ENCODE measurements at places on chromosomes 4 and X.

DNA sequence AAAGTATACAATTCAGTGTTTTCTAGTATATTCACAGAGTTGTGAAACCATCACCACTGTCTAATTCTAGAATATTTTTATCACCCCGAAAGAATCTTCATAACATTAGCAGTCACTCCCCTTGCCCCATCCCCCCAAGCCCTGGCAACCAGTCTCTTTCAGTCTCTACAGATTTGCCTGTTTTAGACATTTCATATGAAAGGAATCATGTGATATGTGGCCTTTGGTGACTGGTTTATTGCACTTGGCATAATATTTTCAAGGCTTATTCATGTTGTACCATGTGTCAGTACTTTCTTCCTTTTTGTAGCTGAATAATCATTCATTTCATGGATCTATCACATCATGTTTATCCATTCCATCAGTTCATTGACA is 371.7 kb downstream of the AFF2 start:
- peak; percentile 53 for DNase-seq

GRCh38 chr4:15149839-15150592 is 147.7 kb downstream of the CPEB2 start:
- DNase-seq, result peak; percentile 83

DNA sequence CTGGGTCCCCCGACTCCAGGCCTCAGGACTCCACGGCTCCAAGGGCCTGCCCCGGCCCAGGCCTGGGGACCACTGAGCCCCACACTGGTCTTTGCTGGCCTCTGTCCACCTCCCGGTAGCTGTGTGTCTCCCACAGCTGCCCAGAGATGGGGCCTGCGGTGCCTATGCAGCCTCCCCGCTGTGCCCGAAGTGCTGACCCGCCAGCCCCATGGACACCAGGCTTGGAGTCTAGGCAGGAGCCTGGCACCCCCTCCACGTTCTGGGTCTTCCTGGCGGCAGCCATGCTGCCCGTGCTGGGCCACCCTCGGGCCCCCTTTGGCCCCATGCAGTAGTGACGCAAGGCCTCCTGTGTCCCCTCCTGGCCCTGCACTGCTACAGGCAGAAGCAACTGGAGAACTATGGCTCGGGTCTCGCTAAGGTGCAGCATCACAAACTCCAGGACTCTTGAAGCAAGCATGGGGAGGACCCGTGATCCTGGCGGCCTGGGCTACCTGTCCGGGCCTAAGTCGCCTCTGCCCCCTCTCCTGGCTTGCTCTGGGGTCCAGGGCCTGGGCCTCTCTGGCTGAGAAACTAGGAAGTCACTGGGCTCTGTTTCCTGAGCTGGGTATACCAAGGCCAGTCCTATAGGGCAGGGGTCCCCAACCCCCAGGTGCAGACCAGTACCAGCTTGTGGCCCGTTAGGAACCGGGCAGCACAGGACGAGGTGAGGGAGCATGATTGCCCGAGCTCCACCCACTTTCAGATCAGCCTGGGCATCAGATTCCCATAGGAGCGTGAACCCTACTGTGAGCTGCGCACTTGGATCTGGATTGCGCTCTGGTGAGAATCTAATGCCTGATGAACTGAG is 917 bp downstream of the MYL5 start:
- no peak for DNase-seq

GRCh38 chrX:82224961-82225360 is 1023.1 kb downstream of the SH3BGRL start:
- no peak for DNase-seq

- no peak for DNase-seq
Measured at GRCh38 chr4:171588051-171588545, 225.1 kb upstream of the GALNTL6 start.

GRCh38 chr4:74370912-74371311 is 6.0 kb downstream of the EREG start:
- peak; percentile 59 for DNase-seq

DNA sequence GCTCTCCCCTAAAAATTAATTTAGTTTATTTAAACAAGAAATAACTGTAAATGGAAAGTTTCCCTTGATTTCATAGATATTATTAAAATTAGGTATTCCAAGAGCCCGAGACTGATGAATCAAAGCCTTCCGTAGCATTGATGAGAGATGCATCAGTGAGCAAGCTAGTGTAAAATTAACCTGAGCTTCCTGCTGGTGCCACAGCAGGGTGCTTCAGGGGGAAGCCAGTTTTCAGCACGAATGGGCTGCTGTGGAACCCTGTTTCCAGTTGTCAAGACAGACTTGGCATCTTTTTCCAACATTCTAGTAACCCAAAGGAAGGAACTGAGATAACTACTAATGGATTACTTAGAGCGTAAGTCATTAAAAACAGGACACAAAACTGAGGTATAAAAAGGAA is 221.7 kb downstream of the RBMX2 start:
- no peak for DNase-seq

GRCh38 chr4:648579-649292 is 23.4 kb downstream of the PDE6B start:
- DNase-seq, result no peak

DNA sequence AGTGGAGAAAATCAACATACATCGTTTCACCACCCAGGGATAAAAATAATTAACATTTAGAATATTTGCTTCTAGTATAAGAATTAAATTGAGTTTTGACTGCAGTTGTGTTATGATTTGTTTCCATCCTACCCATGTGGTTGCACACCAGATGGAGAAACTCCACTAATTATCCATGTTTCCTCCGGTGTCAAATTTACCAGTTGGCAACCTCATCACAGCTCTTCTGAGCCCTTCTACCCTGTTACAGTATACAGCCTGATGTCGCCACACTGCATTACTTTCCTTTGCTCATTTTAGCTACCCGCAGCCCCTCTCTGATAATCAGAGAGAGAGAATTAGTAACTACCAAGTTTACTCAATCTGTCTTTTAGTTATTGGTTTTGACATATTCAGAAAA is 411.2 kb downstream of the DTHD1 start:
- DNase-seq, result no peak

- no peak for DNase-seq
Measured at GRCh38 chr4:112735474-112735951, 98.6 kb downstream of the LARP7 start.

- DNase-seq, result no peak
Measured at GRCh38 chrX:42606591-42606990, 171.4 kb downstream of the PPP1R2C start.

DNA sequence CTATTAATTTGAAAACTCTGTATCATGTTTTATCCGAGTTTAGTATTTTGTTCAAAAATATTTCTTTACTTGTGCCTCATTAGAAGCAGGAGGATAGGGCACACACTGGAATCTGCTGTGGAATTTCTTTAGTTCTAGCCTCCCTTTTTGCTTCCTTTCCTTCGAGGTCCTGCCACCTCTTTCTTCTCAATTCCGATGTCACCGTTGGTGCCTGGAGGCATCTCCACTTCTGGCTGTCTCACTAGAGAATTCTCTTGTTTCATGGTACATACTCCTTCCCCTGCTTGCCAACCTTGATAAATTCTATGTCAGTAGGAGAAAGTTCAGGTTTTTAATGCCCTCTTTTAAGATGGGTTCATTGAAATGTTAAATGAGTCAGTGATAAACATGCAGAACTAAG is 140.1 kb downstream of the ANK2 start:
- no peak for DNase-seq

- no peak for DNase-seq
Measured at GRCh38 chr4:149343614-149344013, 472.0 kb downstream of the IQCM start.

DNA sequence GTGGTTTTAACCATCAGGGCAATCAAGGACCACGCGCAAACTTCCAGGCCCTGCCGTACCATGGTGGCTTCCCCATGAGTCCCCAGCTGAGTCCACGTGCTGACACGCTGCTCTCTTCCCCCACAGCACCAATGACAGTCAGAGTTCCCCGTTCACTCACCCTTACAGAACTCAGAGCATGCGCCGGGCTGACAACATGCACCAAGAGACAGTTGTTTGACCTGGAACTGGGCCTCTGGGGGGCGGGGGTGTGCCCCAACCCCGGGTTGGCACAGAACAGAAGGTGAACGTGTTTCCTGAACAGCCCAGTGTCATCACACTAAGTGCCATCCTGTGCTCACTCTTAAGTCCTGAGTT is 29.4 kb downstream of the IRF2 start:
- no peak for DNase-seq

GRCh38 chr4:3302173-3302785 is 9.5 kb downstream of the RGS12 start:
- no peak for DNase-seq

- no peak for DNase-seq
Measured at GRCh38 chrX:26219351-26219750, 3.4 kb downstream of the MAGEB5 start.

GRCh38 chr4:68249434-68249833 is 3.9 kb upstream of the TMPRSS11B start:
- DNase-seq, result no peak

- DNase-seq, result no peak
Measured at GRCh38 chr4:140286456-140286855, 87.0 kb upstream of the SCOC start.

GRCh38 chr4:90127223-90127705 is at the start of gene CCSER1:
Gene CCSER1, plus strand, starts transcription at chr4:90127394.
- DNase-seq, result peak; percentile 8

DNA sequence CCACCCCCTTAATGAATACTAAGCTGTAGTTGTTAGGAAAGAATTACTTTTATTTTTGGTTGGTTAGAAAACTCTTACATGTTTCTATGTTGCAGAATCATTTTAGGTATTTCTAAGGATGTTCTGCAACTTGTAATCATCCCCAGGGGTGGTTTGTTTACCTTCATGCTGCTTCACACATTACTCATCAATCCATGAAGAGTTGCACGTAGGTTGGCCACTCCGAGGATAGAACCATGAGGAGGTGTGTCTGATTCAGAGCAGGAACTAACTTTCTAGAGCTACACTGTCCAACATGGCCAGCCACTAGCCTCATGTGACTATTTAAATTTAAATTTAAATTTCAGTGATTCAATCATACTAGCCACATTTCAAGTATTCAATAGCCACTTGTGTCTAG is 127.2 kb upstream of the FRMPD4 start:
- DNase-seq, result peak; percentile 53

- DNase-seq, result peak; percentile 28
Measured at GRCh38 chr4:102390438-102390837, 45.2 kb upstream of the SLC39A8 start.

DNA sequence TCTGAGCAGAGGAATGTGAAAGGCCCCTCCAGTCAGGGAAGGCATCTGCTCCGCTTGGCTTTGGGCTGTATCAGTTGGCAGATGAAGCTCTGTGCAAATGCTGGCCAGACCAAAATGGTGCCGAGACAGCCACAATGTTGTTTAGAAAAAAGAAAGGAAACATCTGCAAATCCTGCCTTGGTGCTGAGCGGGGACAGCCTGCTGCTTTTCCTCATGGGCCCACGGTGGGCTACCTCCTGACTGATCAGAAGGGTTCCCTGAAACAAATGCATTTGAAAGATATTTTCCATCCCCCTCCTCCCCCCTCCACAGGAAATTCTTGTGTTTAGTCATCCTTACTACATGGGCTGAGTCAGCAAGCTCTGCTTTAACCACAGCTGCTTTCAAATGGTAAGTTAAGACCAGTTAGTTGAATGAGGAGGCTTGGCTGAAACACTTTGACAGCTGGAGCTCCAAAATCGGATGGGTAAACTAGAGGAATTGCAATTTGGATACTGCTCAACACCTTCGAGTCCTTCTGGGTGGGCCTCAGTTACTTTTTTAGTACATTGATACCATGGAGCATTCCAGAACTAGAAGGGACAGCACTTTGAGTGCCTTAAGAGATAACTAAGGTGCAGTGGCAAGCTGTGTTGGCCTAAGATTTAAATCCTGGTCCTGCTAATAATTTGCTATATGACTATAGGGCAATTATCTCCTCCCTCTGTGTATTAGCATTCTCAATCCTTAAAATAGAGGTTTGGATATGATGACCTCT is 36.0 kb downstream of the PLAC1 start:
- DNase-seq, result peak; percentile 96

GRCh38 chr4:149719357-149719756 is 96.3 kb downstream of the IQCM start:
- no peak for DNase-seq

DNA sequence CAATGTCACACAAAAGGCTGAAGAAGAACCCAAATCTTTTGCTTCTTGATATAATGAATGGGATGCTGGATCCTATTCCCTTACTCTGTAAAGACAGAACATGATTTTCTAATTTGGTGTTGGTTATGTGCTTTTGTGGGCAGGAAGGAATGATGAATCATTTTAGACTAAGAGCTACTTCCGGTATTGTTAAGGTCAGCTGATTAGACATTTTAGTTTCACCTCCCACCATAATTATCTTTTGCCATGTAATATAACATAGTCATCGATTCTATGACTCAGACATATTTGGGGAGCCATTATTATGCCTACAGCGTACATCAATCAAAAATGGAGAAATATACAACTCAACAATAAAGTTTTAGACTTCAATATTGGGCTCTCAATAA is 265.3 kb downstream of the ZNF674 start:
- DNase-seq, result peak; percentile 68

DNA sequence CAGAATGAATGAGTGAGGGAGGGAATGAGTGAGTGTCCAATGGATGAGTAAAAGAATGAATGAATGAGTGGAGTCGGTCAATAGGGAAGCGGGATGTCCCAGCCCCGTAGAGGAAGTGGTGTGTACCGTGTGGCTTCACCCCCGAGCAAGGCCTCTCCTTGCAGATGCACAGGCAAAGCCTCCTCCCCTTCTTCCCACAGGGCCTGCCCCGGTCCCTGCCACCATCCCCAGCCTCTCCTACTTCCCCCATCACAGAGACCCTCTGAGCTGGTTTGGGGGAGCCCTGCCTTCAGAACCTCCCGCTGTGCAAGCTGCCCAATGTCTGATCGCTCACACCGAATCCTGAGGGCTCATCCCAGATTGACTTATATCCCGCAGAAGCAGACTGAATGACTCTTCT is 13.6 kb downstream of the HTRA3 start:
- no peak for DNase-seq

DNA sequence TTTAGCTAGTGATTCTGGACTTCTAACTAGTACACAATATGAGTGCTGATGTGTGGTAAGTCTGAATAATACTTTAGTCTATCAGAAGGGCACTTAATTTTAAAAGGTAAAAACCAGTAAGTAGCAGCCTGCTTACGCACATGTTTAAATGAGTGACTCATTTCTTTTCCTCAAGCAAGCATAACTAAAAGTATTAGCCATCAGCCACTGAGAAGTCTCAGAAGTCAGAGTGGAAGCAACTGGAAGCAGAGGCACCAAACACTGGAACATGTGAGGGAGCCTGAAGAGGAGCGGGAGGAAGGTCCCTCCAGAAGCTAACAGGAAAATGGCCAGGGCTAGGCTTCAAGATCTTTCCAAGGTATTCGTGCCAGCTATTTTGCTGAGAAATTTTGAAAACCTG is 257.7 kb downstream of the RAPGEF2 start:
- peak; percentile 91 for DNase-seq

Measured in fibroblast of upper back skin (primary cell).